Lung (tissue), 17 donors: ENCODE measurements at places on chromosomes 12 and 14. TPM values are rescaled to one million over a fixed set of nuclear protein-coding genes. Genes with fewer than 3 reads are reported as not detected.

AMN gene
- polyA plus RNA-seq, result 10.2 TPM

CEBPE gene
- polyA plus RNA-seq, result 3.5 TPM

GPR137C gene
- polyA plus RNA-seq, result 0.59 TPM

PAWR gene
- polyA plus RNA-seq, result 6.8 TPM

DNA sequence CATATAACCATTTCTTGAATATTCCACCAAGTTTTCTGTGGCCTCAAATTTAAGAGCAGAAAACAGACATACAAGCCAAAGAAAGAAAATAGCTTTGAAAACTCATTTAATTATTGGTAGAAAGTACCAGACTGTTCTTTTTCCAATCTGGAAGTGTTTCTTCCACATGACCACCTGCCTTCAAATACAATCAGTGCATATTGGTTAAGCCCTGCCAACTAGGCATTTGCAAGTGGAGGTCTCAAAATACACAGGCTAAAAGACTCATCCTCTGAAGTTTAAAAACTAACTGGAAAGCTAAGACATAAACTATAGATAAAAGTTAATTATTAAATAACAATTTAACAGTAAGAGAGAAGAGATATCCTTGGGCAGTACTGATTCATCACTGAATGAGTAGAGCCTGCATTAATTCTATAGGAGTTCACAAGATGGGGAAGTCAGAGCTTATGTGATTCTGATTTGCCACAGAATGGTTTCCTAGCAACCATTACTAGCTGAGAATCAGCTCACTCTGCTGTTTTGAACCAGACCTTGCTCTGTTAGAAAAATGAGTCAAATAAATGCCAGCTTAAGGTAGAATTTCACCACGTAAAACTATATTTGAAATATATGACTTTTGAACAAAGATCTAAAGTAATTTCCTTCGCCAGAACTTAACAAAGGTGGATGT is 433.8 kb downstream of the FUT8 start:
- DNase-seq, result no peak

- peak; percentile 67 for DNase-seq
Measured at GRCh38 chr14:80606347-80606772, 335.2 kb downstream of the CEP128 start.

DNA sequence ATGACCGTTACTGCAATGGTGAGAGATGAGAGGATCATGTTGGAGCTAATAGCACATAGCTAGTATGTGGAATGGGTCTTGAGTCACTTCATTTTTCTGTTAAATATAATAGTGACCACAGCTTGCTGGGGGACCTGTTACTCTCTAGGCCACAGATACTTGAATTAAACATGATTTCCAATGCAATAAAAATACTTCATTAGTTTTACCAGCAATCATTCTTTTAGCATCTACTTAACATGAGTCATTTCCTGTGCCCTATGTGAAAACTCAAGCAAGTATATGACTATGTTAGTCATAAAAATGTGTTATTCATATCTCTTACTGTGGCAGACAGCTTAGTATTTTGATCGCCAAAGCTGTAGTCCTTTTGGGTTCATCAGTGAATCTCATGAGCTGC is 798.8 kb downstream of the SLC16A7 start:
- DNase-seq, result no peak

- no peak for DNase-seq
Measured at GRCh38 chr14:77950371-77951063, 150.6 kb downstream of the ADCK1 start.

DNA sequence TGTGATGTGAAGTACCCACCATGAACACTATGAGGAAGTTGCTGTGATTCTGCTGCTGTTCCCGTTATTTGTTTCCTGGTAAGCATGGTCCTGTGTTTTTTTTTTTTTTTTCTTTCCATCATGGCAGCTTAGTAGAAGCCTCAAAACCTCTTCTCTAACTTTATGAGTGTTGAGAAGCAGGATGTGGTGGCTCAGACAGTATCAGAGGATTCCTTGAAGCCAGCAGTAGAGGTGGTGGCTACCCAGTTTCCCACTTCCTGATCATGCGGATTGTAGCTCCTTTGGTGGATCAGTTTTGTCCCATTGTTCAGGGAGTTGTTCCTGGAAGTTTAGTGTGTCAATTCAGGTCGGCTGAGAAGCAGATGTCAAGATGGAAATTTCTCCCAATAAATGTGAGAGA is 175.8 kb downstream of the ATP23 start:
- no peak for DNase-seq
